CD4-positive, alpha-beta T cell treated with Interleukin-4 for 4 hours (primary cell): ENCODE measurements at places on chromosomes 6 and 20.

GRCh38 chr6:19830171-19830570, 7.0 kb upstream of the ID4 start:
- DNase-seq = no peak

DNA sequence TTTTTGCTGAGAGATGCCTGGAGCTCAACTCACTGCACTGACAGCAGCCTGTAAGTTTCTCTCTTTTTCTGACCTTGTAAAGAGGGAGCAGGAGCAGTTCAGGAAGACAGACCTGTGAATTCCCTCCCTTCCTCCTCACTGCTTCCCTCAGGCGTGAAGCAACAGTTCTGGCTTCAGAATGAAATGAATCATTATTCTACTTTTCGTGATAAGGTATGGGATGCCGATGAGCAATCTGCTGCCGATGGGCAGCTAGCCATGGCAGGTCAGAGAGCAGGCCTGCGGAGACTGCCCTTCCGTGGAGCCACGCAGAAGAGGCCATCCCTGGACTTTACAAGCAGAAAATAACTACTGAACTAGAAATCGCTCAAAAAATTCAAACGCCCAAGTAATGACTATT, 426.5 kb upstream of the RNF217 start:
- DNase-seq = no peak

DNA sequence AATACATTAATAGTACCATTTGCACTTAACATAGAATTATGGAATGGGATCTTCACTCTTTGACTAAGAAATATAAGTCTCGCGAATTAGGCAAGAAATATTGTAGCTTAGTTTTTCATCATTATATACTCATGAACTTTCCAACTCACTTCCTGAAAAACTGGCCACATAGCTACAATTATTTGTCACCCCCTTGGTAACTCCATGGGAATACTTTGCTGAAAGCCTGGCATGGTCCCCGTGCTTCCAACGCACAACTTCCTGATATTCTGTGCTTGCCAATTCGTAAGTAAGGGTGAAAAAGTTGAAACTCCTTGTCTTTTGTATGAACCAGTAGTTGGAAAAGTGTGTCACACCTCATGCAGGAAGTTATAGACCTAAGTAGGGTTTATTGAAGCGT, 23.7 kb upstream of the HLA-DQA1 start:
- no peak for DNase-seq

- no peak for DNase-seq
Measured at GRCh38 chr6:39924283-39924682, 10.0 kb downstream of the MOCS1 start.

DNA sequence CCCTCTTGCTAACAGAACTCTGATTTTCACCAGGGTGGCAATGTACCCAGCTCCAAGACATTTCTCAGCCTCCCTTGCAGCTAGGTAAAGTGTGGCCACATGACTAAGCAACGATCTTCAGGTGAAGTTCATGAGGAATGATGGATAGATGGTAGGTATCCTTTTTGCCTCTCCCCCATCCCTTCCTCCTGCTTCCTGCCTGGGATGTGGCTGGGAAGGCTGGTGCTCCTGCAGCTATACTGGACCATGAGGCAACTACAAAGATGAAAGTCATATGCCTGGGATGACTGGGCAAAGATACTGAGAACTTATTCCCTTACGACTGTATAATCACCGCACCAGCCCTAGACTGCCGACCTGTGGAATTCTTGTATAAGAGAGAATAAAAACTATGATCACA, 13.4 kb downstream of the ZNF335 start:
- no peak for DNase-seq

DNA sequence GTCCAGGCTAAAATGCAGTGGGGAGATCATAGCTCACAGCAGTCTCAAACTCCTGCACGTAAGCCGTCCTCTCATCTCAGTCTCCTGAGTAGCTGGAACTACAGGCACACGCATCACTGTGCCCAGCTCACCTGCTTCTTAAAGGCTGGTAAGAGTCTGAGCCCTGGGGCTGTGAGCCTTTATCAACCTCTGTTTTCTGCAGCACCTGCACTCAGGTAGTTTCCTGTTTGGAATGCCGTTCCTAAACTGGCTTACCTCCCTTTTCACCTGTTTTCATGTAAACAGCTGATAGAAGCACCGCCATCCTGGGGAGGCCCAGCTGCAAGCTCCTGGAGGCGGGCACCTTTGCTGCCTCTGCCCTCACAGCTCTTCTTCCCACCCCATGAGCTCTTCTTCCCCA, 45.4 kb downstream of the SLC24A3 start:
- DNase-seq = no peak

DNA sequence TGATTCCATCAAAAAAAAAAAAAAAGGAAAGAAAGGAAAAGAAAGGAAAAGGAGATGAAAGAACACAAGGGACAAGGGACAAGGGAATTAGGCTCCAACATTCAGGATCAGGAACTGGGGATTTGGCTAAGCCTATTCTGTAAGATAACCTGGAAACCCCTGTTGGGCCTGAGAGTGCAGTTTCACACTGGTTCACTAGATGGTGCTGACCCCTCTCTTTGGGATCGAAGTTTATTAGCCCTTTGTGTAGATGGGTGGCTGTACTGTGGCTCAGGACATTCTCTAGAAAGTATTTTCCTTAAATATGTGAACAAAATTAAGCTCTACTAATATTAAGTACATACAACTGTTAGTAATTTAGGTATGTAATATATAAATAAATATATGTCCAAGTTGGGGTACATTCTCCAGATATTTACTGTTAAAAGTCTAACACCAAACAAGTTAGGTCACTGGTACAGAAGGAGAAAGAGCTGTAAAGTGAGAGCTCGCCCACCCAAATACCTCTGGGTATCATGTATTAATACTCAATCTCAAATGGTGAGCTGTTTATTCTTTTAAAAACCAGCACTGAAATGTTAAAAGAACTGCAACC, 6.3 kb downstream of the OR2A4 start:
- peak; percentile 17 for DNase-seq

GRCh38 chr6:7047966-7048365, 59.8 kb upstream of the RREB1 start:
- no peak for DNase-seq

GRCh38 chr6:29602564-29603361, 17.8 kb downstream of the OR2H2 start:
- no peak for DNase-seq

DNA sequence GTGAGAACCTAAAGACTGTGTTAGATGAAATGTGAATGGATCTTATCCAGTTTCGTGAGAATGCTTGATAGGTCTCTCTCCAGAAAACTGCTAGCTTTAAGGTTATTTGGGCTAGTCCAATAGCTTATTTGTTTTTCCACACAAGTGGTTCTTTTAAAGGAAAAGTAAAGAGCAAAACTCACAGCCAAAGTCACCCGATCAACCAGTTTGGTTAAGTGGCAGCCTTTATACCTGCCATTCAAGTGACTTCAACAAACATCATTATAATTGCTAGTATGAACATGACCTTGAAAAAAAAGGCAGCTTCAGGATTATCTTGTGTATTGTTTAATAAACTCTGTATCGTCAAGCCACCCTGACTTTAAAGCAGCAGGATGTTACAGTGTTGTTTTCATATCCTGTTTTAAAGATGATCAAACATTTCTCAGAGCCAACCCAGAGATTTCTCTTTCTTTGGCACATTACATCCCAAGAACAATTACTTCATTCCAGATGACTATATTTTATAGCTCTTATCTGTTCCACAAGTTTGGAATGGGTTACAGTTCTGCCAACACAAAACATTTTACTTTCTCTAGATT, 253.4 kb downstream of the EPHA7 start:
- DNase-seq = no peak

GRCh38 chr6:18392346-18392877, 5.3 kb downstream of the RNF144B start:
- DNase-seq = no peak

DNA sequence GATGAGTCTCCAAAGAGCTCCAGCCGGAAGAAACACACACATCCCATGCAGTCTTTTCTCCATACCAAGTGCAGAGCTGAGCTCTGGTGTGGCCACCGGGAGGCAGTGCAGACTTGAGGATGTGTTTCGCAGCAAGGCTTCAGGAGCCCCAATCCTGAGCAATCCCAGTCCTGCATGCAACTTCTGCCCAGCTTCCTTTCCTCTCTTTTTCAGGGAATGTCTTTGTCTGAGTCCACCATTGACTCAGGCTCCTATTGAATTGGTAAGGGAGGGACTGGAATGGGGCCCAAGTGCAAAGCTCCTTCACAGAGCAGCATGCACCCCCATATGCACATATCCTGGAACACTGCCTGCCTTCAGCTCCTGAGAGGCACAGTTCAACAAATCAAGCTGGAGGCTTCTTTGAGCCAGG, 50.5 kb upstream of the ASIP start:
- DNase-seq = no peak

GRCh38 chr6:95593025-95593424, 15.7 kb downstream of the MANEA start:
- no peak for DNase-seq

DNA sequence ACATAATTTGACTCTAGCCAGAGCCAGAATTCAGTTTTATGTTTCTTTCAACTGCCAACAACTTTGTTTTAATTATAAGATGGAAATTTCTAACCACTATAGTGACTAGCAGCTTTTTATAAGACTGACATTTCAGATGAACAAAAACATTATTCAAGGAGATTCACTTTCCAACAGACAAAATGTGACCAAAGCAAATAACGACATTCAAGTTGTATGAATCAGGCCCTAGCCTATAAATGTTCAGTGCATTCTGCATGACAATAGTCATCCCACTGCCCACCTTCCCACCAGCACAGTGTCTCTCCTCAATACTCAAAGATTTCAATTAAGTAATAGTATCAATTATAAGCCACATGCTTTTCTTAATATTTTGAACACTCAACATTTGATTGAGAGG, 200.7 kb downstream of the KHDC1L start:
- no peak for DNase-seq

DNA sequence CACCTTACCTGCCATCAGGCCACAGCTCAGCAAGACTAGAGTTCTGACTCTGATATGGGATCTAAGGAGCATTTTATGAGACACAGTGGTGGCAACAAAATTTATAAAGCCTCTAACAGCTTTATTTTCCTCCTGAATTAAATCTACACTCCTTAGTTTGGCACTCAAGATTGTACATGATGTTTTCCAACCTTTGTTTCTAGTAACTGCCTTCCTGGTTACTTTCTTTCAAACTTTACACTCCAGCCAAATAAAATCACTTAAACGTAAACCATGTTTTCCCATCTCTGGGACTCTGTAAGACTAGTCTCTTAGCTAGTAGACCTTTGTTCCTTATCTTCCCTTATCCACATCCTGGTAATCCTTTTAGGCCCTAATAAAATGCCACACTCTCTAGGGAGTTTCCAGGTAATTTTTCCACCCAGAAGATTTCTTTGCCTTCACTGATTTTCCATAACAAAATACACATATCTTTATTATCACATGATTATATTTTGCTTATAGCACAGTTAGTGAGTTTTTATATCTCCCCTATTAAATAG, 92.1 kb downstream of the PKHD1 start:
- no peak for DNase-seq

DNA sequence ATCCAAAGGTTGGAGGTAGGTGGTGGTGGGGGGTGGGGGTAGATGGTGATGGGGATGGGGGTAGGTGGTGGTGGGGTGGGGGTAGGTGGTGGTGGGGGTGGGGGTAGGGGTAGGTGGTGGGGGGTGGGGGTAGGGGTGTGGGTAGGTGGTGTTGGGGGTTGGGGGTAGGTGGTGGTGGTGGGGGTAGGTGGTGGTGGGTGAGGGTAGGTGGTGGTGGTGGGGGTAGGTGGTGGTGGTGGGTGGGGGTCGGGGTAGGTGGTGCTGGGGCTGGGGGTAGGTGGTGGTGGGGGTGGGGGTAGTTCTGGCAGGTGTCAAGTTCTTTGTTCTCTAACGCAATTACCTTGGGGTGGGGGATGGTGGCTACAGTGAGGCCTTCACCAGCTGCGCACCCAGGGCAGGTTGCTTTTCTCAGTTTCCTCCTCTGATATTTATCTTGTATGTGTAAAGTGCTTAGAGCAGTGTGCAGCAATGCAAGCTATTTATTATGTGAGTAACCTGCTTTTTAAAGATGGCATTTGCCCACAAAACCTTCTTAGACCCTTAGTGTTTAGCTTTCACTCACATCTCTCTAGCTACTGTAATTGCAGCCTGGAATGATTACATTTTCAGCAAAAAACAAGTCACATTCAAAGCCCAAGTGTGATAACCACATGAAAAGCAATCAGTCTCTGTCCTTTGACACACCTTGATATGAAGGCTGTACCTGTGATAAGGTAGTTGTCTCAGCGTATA, 8.2 kb upstream of the CCDC167 start:
- DNase-seq = peak; percentile 80

GRCh38 chr6:26152226-26153101, 65.2 kb downstream of the HFE start:
- DNase-seq = no peak

DNA sequence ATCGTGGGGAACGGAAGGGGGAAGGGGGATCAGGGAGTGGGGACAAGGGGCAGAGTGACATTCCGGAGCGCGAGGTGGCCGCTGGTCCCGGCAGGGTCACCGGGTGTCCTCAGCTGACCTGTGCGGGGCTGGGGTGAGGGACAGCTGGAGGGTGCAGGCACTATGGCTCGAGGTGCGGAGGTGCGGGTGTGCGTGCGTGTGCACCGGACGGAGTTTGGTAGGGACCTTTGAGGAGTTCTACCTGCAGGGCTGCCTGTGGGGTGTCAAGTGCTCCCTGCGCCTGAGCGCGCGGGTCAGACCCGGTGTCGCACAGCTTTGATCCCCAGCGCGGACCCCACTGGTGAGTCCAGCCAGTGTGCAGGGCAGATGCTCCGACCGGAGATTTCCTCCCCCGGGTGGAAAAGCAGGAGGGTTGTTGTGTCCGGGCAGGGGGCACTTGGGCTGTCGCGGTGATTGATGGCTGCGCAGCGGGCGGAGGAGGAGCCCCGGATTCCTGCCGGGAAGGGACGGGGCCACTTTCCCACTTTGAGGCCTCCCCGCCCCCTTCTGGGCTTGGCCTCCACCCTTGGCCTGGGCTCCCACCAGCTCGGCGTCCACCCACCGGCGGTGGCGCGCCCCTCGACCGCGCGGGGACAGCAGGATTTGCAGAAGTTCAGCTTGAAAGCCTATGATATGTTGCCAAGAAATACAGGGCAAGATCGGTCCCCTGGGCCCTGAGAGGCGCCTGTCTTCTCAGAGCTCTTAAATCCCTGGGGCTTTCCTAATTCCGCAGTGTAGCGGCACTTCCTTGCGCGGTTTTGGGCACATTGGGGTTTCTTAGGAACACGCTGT, 658 bp downstream of the RIN2 start:
- DNase-seq = no peak
